Body of pancreas (tissue), 4 donors: ENCODE measurements at places on chromosomes 12 and 14. TPM values are rescaled to one million over a fixed set of nuclear protein-coding genes. Genes with fewer than 3 reads are reported as not detected.

- H3K27ac ChIP-seq = no peak overlapping the region
- H3K4me1 ChIP-seq = peaks cover 8% of the 10 kb centered on the region
- H3K4me3 ChIP-seq = no peak overlapping the region
Measured at GRCh38 chr14:30445852-30446251, 113.1 kb upstream of the G2E3 start.

- H3K4me3 ChIP-seq = no peak overlapping the region
- no peaks in the 10 kb centered on the region for H3K27me3 ChIP-seq
- no peaks in the 10 kb centered on the region for H3K36me3 ChIP-seq
Measured at GRCh38 chr14:24816011-24816928, 182.3 kb upstream of the GZMB start.

GRCh38 chr12:106048676-106049075, 90.1 kb downstream of the NUAK1 start:
- H3K4me1 ChIP-seq = no peaks in the 10 kb centered on the region
- DNase-seq = no peak
- no peaks in the 10 kb centered on the region for H3K36me3 ChIP-seq
- no peak overlapping the region for H3K27ac ChIP-seq
- H3K27me3 ChIP-seq = no peaks in the 10 kb centered on the region

DNA sequence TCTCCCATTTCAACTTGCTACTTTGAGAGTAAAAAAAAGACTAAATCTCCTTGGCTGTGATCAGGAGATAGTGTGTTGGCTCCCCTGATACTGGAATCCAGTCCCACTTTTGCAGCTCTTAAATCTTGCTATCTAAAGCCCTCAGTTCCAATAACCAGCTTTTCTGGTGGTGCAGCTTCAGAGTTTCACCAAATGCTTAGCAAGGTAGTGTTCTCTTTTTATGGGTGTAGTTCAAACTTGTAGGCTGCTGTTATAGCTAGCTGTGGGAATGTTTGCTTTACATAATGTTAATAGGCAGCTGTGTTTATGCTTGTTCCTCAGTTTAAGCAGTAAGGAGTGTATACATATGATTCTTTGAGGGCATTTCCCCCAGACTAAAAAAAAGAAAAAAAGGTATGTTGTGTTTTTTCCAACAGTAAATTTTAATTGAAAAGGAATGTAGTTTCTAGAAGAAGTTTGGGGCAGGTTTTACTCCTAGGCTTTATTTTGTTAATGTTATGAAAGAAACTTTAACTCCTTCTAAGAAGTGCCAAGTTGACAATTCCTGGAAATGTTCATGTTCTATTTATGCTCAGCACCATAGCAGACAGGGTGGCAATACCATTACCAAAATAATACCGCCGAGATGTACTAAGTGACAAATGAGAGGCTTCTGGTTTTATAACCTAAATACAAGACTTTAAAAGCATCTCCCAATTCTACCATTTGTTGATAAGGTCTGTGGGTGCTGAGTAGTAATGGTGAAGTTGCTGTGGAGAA, 12.1 kb downstream of the CRADD start:
- DNase-seq = no peak
- H3K4me1 ChIP-seq = peaks cover 6% of the 10 kb centered on the region
- H3K36me3 ChIP-seq = no peaks in the 10 kb centered on the region
- no peaks in the 10 kb centered on the region for H3K27me3 ChIP-seq

DNA sequence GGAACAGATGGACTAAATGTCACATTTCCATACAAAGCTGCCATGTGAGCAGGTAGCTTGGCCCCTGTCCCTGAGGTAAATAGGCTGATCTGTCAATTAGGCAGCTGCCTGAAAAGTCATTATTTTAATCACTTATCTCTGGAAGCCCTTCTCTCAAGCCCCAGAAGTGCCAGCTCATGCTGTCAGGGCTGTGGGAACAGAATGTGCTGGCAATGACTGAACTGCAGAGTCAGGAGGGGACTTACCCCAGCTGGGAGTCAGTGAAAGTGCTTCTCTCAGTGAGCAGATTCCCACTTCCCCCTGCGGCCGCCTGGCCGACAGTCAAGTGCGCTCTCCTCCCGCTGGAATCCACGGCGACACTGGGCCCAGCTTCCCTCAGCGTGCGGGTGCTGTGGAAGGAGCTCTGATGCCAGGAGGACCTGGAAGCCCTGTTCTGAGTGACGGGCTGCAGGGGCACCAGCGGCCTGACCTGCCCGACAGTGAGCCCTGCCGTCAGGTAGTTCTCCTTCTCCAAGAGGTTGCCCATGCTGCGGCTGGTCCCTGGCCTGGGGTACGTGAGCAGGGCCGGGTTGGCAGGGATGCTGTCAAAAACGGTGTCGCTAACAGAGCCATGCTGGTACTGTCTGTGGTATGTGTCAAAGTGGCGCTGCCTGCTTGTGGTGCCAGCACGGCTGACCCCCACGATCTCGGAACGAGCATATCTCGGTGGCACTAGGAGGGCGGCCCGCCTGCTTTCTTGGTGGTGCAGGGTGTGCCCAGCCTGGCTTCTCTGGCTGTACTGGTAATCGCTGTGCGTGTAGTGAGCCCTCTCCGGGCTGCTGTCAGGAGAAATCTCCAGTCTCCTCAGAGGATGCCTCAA, 18.7 kb downstream of the PKP2 start:
- peak overlapping the region; percentile 80 for H3K27ac ChIP-seq
- H3K36me3 ChIP-seq = no peaks in the 10 kb centered on the region
- H3K4me3 ChIP-seq = no peak overlapping the region
- H3K4me1 ChIP-seq = peaks cover 20% of the 10 kb centered on the region

- no peak overlapping the region for H3K4me3 ChIP-seq
- no peak for DNase-seq
- H3K27ac ChIP-seq = no peak overlapping the region
- H3K27me3 ChIP-seq = no peaks in the 10 kb centered on the region
Measured at GRCh38 chr12:114395755-114396152, 10.2 kb downstream of the TBX5 start.

DNA sequence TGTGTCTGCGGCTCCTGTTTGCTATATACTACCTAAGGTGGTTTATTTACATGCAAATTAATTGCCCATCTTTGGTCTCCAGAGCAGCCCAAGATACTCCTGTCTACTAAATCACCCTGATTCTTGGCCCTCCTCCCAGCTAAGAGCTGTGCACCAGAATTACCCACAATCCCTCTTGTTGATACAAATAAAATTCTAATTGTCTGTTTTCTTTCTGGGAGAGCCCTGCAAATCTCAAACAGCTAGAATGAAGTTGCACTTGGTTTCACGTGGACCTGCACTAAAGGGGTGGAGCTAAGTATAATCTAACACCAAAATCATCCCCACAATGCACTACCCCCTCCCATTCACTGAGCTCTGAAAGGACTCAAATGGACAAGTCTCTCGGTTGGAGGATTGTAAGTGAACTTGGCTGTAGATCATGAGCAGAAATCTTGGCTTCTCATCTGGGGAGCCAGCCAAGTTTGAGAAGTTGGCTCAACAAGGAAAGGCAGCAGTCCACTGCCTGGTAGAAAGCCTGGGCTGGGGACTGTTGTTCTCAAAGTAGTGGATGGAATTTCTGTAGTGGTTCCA, 6.6 kb downstream of the MAX start:
- no peak overlapping the region for H3K4me3 ChIP-seq
- H3K27ac ChIP-seq = peak overlapping the region; percentile 22
- H3K36me3 ChIP-seq = no peaks in the 10 kb centered on the region
- peaks cover 30% of the 10 kb centered on the region for H3K4me1 ChIP-seq
- H3K27me3 ChIP-seq = no peaks in the 10 kb centered on the region

DNA sequence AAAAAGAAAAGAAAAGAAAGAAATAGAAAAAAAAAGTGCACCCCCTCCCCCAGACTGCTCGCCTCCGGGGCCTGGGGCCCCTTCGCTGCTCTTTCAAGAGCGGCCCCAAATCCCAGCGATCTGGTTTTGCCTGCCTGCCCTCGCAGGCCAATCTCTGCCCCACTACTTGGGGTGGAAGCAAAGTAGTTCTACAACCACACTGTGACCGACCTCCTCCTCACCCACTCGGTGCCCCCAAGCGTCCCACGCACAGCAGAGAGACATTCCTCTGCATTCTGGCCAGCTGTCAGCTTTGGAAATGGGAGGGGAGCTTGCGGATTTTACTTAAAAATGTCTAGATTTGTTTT, 2.4 kb upstream of the TBX3 start:
- no peaks in the 10 kb centered on the region for H3K36me3 ChIP-seq
- no peak overlapping the region for H3K4me3 ChIP-seq
- DNase-seq = no peak
- H3K4me1 ChIP-seq = peaks cover 36% of the 10 kb centered on the region
- H3K27ac ChIP-seq = no peak overlapping the region

- peak overlapping the region; percentile 54 for H3K27ac ChIP-seq
- H3K27me3 ChIP-seq = no peaks in the 10 kb centered on the region
- peaks cover 28% of the 10 kb centered on the region for H3K4me1 ChIP-seq
- H3K36me3 ChIP-seq = peaks cover 25% of the 10 kb centered on the region
Measured at GRCh38 chr12:119682639-119683252, 14.8 kb downstream of the PRKAB1 start.

GRCh38 chr12:79690638-79691510, at the start of gene PAWR:
Gene PAWR, minus strand, starts transcription at chr12:79690964. Its CDS starts 720 bp downstream, at chr12:79690244.
- H3K27ac ChIP-seq = peak within 1 kb of the TSS; percentile 93
- no peaks in the 10 kb centered on the region for H3K27me3 ChIP-seq
- H3K36me3 ChIP-seq = no peaks in the 10 kb centered on the region
- H3K4me1 ChIP-seq = peaks cover 41% of the 10 kb centered on the region
- peak within 1 kb of the TSS; percentile 72 for H3K4me3 ChIP-seq

DNA sequence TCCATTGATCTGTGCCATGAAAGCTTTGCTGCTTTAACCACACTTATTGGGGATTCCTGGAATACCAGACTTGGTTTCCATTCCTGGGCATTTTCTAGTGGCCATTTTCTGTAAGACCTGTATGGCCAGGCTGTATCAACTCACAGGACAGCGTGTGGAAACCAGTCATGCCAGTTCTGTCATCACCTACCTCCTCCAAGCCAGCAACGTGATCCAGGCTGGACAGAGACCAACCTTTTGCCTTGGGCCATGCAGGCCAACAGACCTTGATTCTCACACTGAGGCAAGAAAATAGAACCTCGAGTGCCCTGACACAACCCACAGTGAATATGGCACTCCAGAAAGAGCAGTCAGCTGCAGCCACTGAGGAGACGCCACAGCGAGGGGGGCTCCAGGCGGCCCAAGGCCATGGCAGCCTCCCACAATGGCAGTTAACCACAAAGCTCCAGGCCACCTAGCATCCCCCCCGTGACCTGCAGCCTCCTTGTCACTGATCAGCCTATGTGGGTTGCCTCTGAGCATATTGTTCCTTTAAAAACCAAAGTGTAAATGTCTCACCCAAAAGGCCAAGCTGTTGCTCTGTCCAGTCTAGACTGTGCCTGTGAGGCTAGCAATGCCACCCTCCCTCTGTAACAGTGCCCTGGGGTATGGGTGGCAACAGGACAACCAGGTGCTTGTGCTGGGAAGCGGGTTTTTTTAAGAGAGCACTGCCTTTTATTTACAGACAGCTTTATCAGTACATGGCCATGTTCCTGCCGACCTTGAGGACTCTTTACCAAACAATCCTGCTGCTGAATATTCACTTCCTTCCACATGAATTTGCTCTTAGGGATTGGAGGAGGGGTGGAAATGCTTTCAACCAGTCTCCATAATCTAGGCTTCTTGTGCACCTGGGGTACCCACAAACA, 168.7 kb upstream of the HIF1A start:
- H3K27ac ChIP-seq = peak overlapping the region; percentile 97
- H3K27me3 ChIP-seq = no peaks in the 10 kb centered on the region
- H3K4me1 ChIP-seq = peaks cover 87% of the 10 kb centered on the region
- peak; percentile 96 for DNase-seq
- H3K36me3 ChIP-seq = no peaks in the 10 kb centered on the region

DNA sequence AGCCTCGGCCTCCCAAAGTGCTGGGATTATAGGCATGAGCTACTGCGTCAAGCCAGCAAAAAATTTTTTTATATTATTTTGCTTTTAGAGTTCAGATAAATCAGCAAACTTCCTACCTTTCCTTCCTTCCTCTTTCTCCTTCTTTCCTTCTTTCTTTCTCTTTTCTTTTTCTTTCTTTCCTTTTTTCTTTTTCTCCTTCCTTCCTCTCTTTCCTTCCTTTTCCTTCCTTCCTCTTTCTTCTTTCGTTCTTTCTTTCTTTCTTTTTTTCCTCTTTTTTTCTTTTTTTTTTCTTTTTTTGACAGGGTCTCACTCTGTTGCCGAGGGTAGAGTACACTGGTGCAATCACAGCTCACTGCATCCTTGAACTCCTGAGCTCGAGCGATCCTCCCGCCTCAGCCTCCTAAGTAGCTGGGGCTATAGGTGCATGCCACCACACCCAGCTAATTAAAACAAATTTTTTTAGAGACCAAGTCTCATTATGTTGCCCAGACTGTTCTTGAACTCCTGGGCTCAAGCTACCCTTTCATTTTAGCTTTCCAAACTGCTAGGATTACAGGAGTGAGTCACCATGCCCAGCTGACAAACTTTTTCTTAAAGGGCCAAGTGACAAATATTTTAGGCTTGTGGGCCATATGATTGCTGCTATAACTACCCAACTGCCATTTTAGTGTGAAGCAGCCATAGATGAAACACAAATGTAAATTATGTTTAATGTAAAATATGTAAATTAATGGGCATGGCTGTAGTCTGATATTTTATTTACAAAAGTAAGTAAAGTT, 7.1 kb upstream of the WASHC4 start:
- DNase-seq = no peak
- no peak overlapping the region for H3K27ac ChIP-seq
- H3K27me3 ChIP-seq = no peaks in the 10 kb centered on the region
- no peaks in the 10 kb centered on the region for H3K36me3 ChIP-seq
- H3K4me3 ChIP-seq = no peak overlapping the region

GRCh38 chr14:66629499-66629898, 121.6 kb downstream of the GPHN start:
- DNase-seq = no peak
- H3K36me3 ChIP-seq = no peaks in the 10 kb centered on the region
- H3K27me3 ChIP-seq = no peaks in the 10 kb centered on the region
- H3K27ac ChIP-seq = no peak overlapping the region
- no peak overlapping the region for H3K4me3 ChIP-seq
- H3K4me1 ChIP-seq = peaks cover 4% of the 10 kb centered on the region

DNA sequence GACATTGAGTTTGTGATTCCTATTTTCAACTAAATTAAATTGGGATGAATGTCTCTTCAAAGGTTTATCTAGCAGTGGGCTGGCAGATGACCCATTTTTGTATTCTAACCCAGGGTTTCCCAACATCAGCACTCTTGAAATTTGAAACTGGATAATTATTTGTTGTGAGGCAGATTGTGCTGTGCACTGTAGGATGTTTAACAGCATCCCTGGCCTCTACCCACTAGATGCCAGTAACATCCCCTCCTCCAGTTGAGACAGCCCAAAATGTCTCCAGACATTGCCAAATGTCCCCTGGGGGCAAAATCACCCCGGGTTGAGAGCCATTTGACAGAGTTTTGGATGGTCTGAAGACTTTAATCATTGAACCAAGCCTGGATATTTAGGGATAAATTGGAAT, 11.1 kb downstream of the DAAM1 start:
- peaks cover 20% of the 10 kb centered on the region for H3K4me1 ChIP-seq
- no peak for DNase-seq
- no peak overlapping the region for H3K27ac ChIP-seq
- no peaks in the 10 kb centered on the region for H3K27me3 ChIP-seq

GPR132 gene
- 1.0 TPM for total RNA-seq

RIMBP2 gene
- total RNA-seq = 7.3 TPM

FOXA1 gene
- 0.33 TPM for total RNA-seq

TESPA1 gene
- not detected for total RNA-seq

C12orf50 gene
- not detected for total RNA-seq

PPM1H gene
- 4.9 TPM for total RNA-seq
